NCI-H524 (cell line): ENCODE measurements at places on chromosomes 6 and 20.

DNA sequence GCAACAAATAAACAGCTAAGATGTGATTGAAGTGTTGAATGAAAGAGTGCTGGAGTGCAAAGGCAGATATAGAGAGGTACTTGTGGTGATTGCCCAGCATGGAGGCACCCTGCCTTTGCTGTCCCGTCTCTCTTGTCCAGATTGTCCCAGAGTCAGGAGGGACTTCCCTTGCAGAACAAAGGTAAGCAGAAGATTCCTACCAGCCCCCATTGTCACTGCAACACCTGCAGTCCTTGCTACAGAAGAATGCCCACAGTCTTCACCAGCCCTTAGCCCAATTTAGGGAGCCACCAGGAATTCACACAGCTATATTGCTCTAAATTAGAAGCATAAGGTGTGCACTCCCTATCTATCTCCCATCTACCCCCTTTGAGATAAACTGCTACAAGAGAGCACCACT lies 491.8 kb downstream of the KIF16B start:
- DNase-seq: no peak

GRCh38 chr6:155026022-155026705 lies 31.0 kb downstream of the TIAM2 start:
- no peak for DNase-seq

- no peak for DNase-seq
These were observed 14.5 kb upstream of the IRF4 start for GRCh38 chr6:376827-377640.

DNA sequence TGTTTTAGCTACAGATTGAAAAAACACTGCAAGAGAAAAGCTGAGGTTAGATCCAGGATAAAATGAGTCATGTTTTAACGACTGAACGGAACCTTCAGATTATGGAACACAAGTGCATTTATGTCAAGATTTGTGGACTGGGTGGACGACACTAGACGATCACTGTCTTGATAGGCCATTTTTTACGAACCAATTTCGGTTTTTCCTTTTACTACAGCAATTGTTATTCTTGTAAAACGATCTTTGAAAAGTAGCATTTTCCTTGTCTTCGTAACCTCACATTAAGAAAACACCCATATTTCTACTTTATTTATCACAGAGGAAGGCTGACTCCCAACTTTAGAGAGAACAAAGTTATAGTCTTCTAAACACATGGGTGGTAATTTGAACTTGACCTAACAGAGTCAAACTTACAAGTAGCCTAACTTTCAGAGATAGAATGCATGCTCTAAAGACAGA lies 294.2 kb upstream of the TCF21 start:
- no peak for DNase-seq

DNA sequence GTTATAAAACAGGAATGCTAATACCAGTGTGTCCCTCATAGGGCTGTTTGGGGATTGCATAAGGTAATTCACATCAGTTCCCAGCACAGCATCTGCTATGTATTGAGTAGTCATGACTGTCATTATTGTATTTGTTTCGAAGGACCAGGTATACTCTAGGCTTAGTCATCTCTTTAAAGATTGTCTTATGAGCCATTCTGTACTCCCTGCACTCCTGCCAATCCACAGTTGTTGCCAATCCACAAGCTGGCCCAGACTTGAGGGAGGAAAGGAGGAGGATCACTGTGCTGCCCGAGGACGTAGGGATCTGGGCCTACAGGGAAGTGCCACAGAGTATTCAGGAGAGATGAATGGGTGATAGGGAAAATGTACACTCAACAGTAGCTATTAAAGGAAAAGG lies 113.0 kb upstream of the TIAM2 start:
- DNase-seq: no peak

GRCh38 chr20:53635221-53635620 lies 41.6 kb upstream of the ZNF217 start:
- no peak for DNase-seq

DNA sequence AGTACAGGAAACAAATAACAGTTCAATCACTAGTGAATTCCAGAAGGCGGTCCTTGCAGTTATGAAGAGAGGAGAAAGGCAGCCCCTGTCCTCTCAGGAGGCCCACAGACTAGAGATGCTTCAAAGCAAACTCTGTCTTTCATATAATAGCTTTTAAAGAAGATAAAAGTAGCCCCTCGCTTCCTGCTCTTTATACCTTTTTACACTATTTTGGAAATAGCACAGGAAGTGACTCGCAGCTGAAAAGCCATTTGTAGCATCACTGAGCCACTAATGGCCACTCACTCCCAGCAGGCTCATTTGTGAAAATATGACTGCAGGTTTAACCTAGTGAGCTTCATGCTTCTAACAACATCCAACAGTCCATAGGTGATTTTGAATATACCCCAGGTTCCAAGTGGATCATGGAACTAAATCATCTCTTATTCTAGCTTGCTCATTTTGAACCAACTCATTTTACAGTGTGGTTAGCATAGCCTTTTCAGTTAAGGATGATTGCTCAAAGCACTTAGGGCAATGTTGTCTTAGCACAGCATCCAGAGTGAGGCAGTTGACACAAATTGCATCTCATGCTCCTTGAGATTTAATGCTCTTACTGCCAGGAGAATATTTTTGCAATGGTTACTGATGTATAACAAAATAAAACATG lies 136.0 kb upstream of the NRSN1 start:
- DNase-seq: no peak

DNA sequence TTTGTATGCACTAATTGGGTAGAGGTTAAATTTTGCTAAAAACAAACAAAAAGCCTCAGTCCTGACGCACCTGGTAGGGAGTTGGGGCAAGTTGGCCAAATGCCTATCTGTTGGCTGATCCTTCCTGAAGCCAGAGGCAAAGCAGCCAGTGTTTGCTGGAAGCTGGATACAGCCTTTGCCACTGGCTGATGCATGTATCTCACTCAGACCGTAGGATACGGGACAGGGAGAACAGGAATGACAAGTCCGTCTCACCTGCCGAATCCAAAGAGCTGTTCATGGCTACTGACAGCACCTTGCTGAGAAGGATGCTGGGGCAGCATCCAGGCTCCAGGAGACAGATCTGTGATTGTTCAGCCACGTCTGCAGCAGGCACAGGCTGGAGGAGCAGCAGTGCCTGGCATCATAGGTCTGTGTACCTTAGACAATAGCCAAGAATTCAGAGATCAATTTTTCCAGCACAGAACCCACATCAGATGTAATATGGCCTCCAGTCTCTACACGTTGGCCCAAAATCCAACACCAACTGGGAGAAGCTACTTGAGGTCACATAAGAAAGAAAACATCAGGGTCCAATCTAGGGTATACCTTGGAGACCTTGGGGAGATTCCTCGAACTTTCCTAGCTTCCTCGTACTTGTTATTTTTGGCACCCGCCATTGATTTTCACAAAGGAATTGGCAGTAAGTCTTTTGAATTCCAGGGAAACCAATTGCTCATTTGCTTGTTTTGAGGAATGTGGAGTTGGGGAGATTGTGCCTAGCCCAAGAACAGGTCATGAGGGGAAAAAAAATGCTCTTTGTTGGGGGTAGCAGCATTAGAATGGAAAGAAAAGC lies 108.5 kb upstream of the ARMC2 start:
- DNase-seq: no peak

- no peak for DNase-seq
These were observed 80.7 kb upstream of the MRAP2 start for GRCh38 chr6:83952830-83953229.

DNA sequence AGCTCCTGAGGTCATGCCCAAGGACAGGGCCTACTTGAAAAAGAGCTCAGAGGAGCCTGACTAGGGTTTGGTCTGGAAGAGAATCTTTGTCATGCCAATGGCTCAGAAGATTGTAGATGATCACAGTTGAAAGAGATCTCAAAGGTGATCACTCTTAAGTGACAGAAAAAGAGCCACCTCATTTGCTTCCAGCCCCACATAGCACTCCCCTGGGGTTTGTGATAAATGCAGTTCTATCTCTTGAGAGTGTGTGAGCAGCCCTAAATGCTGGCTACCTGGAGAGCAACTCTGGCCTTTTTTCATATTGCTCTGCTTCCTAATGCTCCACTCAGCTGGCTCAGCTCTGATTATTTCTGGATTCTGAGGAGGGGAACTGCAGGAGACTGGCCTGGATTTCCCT lies 39.3 kb downstream of the KLHL32 start:
- DNase-seq: no peak

DNA sequence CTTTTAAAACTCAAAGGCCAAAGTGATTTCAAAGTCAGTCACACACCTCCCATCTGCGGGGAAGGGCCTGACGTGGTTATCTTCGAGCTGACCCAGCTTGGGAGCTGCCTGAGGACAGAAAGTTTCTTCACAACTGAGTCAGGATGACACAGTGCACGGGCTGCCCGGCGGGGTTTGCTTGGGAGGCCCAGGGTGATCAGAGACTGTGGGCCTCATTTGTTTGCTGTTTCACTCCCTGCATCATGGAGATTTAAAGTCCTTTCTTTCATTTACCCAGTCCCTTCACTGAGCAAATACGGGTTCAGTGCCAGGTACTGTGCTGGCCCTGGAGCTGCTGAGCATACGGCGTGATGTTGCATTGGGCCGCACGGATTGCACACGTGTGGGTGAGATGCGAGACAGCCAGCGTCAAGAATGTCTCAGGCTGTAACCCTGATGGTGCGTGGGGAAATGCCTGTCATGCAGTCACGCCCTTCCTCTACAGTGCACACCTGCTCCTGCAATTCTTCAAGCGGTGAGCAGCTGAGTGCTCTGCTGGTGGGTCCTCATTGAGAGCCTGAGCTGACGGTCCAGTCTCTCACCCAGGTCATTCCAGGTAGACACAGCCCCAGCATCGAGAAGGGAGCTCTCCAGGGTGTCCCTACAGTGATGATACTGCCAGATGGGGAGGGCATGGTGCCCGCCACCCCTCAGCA lies 82.7 kb upstream of the PMEPA1 start:
- DNase-seq: no peak

- no peak for DNase-seq
These were observed 79.8 kb upstream of the CD93 start for GRCh38 chr20:23165964-23166363.

- DNase-seq: no peak
These were observed 30.7 kb upstream of the NT5E start for GRCh38 chr6:85419046-85419759.
